ENCODE measurements at places on chromosomes 2 and 18.

- no peak for DNase-seq
Measured at GRCh38 chr18:37680911-37681310, 115.3 kb upstream of the CELF4 start.

DNA sequence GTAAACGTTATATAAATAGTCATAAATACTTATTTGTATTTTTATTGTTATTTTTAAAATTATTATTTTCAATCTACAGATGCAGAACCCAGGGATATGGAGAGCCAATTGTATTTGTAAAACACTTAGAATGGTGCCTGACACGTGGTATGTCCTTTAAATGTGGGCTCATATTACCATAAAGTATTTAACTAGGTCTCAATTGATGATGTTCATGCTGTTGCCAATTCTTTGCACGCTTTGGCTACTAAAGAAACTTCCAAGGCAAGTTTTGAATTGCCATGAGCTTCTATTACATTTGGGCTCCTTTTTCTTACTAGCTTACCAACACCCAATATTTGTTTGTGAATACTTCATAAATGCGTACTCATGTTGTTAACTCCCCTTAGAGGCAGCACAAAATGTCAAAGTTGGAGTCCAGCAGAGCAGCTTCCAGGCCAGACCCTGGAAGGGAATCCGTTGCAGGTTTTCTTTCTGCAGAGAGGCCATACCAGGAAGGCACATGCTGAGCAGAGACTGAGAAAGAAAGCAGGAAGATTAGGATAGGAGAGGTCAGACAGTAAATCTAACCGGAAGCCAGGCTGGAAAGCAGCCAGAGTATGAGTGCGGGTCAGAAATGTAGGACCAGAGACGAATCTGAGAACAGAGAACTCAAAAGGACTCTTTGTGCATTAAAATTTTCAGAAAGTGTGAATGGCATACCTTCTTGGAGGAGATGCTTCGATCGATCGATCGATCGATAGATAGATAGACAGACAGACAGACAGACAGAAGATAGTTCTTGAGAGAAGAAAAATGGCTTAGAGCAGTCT lies 4.2 kb upstream of the NOSTRIN start:
- DNase-seq: no peak

GRCh38 chr2:64876137-64876647 lies 113.0 kb upstream of the SLC1A4 start:
- no peak for DNase-seq

DNA sequence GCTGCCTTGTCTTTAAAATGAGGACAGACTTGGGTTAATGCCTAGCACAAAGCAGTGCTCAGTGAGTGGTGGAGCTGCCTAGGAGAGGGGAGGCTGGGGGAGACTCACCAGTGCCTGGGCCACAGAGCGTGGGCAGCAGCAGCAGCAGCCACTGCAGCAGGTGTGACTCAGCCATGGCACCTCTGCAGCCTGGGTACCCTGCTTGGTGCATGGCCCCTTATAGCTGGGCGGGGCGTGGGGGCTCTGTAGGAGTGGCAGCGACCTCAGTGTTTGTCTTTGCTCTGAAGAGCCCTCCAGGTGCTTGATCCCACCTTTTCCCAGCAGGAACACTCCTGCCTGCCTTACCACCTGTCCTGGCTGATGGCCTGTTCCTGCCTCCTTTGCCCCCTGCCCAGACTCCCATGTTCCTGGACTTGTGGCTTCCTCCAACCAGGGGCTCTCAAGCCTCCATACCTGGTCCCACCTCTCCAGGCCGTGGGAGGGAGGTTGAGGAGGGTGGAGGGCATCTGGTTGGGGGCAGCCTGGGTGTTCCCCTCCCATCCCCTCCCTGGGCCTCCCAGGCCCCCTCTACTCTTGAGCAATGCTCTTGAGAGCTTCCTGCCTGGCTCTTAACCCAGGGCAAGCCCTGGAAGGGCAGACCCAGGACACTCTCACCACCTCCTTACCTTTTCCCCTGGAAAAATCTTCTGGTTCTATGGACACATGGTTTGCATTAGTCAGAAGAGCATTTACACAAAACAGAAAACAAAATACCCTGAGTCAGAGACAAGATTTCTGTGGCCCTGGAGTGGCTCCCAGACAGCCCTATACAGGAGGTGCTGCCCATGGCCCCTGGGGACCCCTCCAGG lies at the start of gene SFTPB:
Gene SFTPB (minus strand): TSS at position 191 of the 848 bp plus-strand sequence. CDS start 16 bp downstream, at position 175.
- no peak for DNase-seq

GRCh38 chr2:108959401-108959800 lies 29.6 kb downstream of the EDAR start:
- no peak for DNase-seq

DNA sequence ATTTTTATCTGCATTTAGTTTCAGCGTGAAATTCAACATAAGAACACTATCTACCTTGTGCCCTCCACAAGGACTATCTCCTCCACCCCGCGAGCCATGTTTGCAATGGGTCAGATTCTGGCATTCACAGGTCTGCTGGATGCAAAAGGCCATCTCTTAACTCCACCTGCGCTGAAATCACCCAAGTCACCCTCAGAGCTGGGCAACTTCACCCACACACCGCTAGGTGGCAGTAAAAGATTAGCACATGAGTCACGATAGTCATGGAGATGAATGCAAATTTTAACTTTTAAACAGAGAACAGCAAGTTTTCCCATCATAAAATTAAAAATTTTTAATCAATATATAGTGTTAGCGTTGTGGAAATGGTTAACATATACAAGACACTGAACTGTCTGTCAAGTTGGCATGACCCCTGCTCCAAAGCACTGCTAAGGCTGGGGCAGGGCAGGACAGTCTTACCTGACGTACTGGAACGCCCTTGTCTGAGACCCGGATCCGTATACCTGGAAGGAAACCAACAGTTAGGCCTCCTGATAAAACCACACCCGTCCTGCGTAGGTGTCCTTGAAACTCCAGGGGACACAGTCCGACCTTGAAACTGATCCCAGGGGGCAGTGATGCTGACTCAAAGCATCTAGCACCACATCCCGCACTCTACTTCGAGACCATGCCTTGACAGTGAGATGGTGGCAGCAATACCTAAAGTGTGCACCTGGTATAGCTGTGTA lies 89.6 kb downstream of the UXS1 start:
- peak; percentile 82 for DNase-seq

- no peak for DNase-seq
Measured at GRCh38 chr2:75600461-75601011, 39.8 kb upstream of the EVA1A start.

- no peak for DNase-seq
Measured at GRCh38 chr2:26556309-26557243, 78.7 kb upstream of the OTOF start.

DNA sequence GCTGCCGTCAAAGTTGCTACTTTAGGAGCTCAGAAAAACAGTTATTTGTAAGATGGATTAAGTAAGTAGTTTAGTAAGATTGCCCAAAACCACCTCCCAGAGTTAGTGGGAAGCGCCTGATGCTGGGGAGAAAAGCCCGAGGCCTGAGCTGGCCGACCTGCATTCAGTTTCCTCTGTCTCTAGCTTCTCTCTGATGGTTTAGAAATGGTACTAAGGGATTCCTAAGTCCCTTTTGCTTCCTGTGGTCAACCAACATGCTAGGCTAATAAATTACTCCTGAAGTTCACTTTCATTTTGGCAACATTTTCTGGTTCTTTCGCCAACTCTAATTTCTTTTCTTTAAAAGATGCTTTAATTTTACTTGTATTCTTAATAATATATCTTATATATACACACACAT lies 60.1 kb downstream of the ASAP2 start:
- no peak for DNase-seq

- DNase-seq: no peak
Measured at GRCh38 chr18:56748698-56749268, 97.6 kb downstream of the WDR7 start.

- DNase-seq: no peak
Measured at GRCh38 chr2:203070701-203071100, 56.0 kb downstream of the NBEAL1 start.

GRCh38 chr2:231970461-231970860 lies 8.9 kb downstream of the DIS3L2 start:
- DNase-seq: no peak

DNA sequence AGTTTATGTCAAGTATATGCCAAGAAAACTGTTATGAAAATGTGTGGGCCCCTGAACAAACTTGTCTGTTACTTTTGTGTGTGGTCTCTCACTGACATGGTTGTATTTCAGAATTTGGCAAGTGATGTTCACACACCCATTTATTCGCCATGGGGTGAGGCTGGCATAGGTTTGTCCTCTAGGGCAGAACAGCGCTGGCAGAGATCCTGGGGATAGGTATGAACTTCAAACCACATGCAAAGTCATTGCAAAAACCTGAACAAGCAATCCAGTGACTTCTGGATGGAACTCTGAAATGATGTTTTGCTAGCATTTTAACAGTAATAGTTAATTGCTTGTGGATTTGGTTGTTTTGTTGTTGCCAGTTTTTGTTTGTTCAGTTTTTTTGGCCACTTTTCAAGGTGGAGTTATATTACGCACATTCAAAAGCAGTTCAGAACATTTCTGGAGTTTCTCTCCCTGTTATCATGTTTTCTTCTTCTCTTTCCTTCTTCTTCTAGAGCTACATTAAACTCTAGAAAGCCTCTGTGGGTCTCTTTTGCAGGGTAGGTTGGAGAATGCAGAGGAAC lies 78.5 kb downstream of the MDH1 start:
- DNase-seq: no peak

DNA sequence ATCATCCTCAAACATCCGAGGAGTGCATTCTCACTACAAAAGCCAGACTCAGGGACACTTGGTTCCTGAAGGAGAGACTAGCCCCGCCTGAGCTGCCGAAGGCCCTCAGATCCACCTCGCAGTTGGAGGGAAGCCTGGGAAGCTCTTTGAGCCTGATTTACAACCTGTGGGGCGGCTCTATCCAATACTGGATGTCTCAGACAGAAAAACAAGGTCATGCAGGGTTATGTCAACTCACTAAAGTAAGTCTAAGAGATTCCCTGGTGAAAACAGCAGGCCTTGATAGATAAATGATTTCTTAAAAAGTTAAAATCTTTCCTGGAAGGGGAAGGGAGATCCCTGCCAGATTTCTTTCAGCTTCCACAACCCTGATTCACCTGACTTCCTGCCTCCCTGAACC lies 284.3 kb downstream of the CYP26B1 start:
- DNase-seq: no peak

DNA sequence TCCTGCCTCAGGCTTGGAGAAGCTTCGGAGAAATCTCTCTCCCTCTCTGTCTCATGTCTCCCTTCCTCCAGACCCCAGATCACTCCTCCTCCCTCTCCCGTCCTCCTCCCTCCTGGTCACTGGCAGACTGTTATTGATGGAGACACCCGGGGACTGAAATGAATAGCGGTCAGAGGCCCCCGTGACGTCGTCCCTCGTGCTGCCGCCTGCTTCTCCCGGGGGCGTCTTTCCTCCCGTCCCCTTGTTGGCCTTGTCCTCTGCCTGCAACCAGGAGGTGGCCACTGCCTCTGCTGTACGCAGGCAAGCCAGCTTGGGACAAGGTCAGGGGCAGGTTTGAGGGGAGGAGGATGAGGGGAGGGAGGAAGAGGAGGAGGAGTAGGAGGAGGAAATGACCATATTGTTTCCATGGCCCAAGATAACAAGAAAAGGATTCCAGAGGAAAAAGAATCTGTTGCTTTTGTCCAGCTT lies 78.2 kb downstream of the CELF4 start:
- no peak for DNase-seq

DNA sequence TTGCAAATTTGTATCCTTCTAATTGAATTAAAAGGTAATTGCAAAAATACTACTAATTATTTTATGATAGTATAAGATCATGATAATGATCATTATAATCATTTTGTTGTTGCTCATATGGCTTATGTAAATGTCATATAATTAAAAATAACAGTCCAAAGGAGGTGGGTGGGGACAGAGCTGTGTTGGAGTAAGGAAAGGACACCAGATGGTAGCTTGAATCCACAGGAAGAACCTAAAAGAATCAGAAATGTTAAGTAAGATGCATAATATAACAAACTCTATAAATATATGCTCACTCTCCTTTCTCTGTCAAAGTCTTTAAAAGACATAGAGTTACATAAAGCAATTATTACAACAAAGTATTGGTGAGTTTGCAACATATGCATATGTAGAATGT lies 650.7 kb upstream of the HS6ST1 start:
- DNase-seq: no peak

DNA sequence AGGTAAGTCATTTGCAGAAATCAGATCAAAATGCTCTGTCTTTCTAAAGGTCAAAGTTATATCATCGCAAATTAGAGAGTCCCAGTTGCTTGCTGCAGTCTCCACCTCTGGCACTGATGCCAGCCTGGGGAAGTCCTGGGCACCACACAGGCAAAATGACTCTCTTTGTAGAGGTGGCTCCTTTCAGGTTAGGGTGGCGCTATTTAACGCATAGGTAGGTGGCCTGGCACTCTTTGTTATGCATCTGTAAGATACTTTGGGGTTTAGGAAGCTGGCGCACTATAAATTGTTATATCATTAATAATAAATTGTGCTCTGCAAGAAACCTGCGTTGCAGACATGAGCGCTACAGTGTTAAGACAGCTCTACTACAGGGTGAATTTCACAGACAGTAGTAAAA lies 268.5 kb downstream of the ICOS start:
- no peak for DNase-seq

- DNase-seq: no peak
Measured at GRCh38 chr2:102848366-102848839, 86.6 kb downstream of the TMEM182 start.

GRCh38 chr2:43214253-43214652 lies 12.2 kb downstream of the ZFP36L2 start:
- no peak for DNase-seq

DNA sequence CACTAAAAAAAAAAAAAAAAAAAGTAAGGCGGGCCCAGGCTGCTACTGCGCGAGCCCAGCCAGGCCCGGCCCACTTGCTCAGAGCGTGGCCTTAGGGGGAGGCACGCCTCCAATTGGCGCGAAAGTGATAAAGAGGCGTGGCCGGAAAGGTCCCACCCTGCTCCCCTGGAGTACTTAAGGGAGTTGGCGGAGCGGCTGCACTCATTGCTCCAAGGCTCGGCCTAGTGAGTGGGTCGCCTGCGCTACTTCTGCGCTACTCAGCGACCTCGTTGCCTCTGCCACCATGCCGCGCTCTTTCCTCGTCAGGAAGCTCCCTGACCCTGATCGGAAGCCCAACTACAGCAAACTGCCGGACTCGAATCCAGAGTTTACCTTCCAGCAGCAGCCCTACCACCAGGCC lies 36.9 kb downstream of the UNC80 start:
- DNase-seq: no peak

GRCh38 chr2:237873421-237873831 lies 14.0 kb downstream of the RAMP1 start:
- no peak for DNase-seq

- DNase-seq: no peak
Measured at GRCh38 chr2:58870704-58871103, 629.6 kb upstream of the FANCL start.

DNA sequence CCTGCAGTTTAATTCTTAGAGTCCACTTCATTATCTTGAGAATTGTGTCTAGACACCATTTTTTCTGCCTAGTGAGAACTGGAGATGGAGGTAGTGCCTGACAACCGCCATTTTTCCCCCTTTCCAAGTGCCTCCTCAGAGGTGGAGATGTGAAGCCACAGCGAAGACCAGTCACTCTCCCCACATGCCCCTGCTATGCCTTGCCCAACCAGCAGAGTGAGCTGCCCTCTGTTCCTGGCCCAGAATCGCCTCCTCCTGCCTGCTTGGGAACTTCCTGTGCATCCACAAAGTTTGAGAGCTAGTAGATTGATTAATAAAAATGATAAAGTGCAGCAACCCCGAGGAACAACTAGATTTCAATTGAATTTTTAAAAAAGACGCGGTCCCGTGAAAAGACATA lies 123.3 kb downstream of the CLIP4 start:
- no peak for DNase-seq

- no peak for DNase-seq
Measured at GRCh38 chr2:12240206-12240605, 476.5 kb upstream of the TRIB2 start.

- no peak for DNase-seq
Measured at GRCh38 chr2:121279476-121280220, 5.4 kb downstream of the TFCP2L1 start.
